ENCODE measurements at places on chromosomes 1 and 21.

- DNase-seq = no peak
Observed at GRCh38 chr1:110102081-110102480, 10.2 kb upstream of the UBL4B start.

GRCh38 chr1:47565092-47565491 is 127.2 kb downstream of the FOXD2 start:
- no peak for DNase-seq

- no peak for DNase-seq
Observed at GRCh38 chr1:91651243-91651642, 150.6 kb downstream of the CDC7 start.

GRCh38 chr21:14284481-14284880 is 68.5 kb downstream of the RBM11 start:
- no peak for DNase-seq

- no peak for DNase-seq
Observed at GRCh38 chr1:22803833-22804232, 93.2 kb downstream of the EPHB2 start.

DNA sequence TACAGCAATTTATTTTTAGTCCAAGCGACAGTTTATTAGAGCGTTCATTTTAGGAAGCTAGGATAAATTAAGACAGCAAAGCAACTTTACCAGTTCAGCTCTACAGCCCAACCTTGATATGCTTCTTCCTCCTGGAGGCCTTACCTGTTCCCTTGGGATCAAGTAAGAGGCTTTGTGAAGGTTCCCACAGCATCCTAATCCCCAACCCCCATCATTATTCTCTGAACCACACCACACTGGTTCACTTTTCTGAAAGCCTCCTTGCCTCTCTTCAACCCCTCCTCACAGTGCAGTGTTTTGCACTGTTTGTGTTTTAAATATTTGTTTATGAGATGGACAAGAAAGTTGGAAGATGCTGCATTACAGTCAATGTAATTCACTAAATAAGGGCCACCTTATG is 126.3 kb upstream of the CXADR start:
- no peak for DNase-seq

DNA sequence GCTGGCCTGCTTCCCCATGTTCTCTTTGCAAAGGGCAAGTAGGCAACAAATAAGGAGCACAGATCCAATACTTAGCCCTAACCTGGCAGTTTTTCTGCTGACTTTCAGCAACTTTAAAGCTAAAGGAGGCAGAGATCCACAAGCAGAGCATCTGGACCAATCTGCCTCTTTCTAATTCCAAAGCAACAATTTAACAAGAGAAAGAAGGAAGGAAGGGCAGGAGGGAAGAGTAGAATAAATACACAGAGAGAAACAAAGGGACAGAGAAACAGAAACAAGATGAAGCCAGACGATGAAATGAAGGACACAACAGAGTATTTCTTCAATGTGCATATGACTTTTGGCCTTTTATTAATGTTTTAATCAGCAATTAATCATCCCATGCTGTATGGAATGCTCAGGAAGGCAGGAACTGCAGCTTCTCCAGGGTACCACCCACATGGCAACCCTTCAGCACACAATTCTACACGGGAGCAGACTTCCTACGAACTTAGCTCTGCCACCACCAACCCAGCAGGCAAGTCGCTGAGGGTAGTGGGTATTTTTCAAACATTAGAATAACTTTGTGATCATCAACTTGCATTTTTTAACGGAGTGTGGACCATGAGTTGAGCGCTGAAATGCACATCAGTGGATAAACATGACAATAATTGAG is 15.3 kb downstream of the CLCC1 start:
- no peak for DNase-seq

DNA sequence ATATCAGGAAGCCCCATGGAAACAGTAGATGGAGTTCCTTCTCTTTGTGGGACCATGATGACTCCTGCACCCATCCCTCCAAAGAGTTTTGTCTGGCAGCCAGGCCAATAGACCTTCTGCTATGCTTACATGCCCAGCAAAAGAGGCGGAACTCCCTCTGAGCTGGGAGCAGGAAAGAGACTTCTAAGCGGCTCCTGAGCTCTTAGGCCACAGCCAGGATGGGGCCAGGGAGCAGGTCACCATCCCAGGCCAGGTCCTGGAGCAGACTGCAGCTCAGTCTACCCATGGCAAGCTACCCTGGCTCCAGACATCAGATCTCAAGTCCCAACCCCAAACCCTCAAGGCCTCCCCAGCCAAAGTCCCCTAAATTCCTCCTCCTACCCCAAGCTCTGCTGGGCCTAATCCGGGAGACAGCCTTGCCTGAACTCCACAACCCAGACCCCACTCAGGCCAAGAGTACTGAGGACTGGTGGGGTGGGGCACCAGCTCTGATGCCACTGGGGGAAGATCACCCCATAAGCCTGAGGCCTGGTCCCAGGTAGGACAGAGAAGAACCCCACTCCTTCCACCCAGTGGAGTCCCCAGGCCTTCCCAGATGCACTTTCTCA is 387.9 kb downstream of the MATN1 start:
- no peak for DNase-seq

GRCh38 chr1:55120538-55120937 is 81.2 kb downstream of the PCSK9 start:
- DNase-seq = no peak

GRCh38 chr1:10866321-10867093 is 70.1 kb upstream of the CASZ1 start:
- DNase-seq = no peak

GRCh38 chr1:56404066-56404465 is 175.3 kb downstream of the PLPP3 start:
- no peak for DNase-seq

DNA sequence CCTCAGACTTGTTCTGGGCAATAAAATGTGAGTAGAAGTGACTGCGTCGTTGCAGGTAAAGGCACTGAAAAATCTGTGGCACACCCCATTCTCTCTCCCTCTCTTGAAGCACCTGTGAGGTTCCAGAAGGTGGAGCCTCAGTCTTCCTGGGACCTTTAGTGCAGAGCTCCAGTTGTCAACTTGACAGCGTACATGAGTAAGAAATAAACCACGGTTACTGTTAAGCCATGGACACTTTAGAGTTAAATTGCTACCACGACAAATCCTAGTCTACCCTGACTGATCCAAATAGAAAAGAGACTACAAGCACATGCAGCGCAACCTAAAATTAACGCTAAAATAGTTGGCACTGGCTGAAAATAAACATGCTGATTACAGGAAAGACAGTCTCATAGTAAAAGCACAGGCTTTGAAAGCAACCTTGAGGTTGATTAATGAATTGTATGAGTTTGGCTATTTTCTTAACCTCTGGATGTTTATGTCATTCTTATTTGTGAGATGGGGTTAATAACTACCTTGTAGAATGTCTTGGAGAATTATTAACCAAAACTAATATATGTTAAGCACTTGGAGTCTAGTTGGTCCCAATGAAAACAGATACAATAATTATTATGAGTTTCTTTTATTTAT is 93.0 kb upstream of the PLPPR4 start:
- DNase-seq = peak; percentile 8

DNA sequence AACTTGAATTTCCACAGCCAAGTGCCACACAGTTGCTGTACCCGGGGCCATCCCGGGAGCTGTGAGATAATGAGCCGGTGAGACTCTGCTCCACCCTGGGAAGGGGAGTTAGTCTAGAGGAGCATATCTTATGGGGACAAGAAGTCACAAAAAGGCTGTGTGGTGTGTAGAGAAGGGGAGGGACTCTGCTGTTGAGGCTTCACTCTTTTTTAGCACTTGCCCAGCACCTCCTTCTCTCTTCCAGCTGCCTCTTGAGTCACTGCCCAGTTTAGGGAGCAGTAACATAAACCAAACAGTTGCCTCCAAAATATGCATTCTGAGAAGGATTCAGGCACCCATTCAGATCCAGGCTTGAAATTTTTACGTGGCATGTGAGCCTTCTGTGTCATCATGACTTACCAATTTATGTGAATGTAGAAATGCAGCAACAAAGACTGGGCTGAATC is 744 bp upstream of the WDR26 start:
- peak; percentile 12 for DNase-seq

DNA sequence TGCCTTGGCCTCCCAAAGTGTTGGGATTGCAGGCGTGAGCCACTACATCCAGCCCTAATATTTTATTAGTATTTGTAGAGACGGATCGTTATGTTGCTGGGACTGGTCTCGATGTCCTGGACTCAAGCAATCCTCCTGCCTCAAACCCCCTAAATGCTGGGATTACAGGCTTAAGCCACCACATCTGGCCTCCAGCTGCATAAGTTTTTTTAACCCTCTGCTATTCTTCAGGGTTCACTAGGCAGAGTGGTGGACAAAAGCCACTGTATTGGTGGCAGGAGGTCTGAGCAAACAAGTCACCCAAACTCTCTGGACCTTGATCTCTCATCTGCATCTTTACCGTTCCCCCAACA is 10.1 kb upstream of the CLIC4 start:
- DNase-seq = no peak

DNA sequence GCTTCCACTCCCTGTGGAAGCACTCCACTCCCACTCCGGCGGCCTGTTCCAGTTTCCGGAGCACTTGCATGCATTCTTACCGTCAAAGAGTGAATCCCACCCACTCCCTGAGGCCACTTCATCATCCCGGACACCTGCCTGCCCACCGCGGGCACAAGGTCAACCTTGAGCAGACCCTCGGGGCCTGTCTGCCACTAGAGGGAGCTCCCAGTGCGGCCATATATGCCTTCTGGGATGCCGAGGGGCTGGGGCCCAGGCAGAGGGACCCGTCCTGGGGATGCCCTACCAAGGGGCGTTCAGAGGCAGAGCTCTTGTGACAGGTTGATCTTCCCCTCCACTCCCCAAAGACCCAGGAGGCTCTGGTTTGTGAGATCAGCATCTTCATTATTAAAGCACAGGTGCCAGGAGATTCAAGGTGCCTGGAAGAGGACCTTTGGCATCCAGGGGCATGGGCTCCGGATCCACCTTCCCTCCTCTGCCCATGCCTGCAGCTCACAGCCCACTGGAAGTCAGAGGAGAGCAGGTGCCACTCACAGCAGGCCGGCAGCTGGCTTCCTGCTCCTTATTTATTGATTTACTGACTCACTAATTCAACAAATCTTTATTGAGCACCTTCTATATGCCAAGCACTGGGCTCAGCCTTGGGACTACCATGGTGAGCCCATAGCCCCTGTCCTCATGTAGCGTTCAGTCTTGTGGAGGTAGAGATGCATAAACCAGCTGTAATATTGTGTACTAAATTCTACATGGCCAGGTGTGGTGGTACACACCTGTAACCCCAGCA is 47.3 kb downstream of the UBIAD1 start:
- DNase-seq = no peak

DNA sequence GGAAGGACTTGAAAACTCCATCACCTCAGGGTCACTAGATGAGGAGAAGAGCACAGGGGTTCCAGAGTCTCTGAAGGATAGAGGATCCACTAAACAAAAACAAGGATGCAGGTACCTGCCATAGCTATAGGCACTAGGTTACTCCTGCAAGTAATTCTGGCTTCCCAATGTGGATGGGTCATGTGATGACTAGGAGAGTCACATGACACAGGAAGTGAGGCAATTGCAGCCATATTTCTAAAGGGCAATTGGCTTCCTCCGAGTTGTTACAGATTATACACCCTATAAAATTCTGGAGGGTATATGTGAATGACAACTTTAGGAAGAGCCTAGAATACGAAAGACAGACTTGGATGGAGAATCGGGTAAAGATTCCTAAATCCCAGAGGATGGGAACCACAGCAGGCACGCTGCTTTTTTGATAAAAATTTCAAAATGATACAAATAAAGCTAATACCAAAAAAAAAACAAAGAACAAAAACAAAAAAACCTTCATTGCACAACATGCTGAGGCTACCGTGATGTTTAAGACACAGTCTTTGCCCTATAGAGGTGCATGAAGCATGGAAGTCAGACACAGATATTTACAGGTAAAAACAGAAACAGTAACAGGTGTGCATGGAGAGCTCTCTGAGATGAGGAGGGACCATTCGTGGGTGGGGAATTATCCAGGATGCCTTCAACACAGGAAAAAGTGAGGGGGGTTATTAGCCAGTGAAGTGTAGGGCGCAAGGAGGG is 10.5 kb downstream of the MTX1 start:
- peak; percentile 92 for DNase-seq

GRCh38 chr1:165397944-165398343 is 41.4 kb upstream of the LMX1A start:
- DNase-seq = no peak

DNA sequence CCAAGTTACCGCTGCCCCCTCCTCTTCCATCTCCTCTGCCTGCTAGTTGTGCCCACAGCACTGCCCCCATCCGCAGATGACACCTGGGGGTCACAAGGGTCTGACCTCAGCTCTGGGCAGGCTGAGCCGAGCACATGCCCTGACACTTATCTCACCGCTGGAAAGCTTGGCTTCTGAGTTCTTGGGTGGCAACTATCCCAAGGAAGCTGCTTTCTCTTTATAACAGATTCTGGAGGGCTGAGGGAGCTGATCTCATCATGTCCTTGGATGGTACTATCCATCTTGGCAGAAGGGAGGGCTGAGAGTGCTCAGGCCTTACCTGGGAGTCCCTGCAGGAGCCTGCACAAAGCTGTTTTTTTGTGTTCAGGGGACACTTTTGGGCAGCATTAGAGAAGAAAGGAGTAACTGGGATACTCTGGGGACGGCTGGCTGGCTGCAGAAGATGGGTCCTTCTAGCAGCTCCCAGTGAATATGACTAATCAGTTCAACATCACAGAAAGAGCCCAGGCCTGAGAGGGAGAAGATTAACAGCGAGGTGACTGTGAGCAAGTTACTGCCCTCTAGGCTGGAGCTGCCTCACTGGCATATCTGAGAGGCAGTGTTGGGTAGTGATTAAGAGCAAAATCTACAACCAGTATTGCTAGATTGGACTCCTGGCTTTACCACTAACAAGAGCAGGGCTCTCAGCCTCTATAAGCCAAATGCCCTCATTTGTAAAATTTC is 71.6 kb downstream of the PLXNA2 start:
- no peak for DNase-seq

GRCh38 chr1:110034040-110034450 is 379 bp upstream of the STRIP1 start:
- no peak for DNase-seq

- DNase-seq = no peak
Observed at GRCh38 chr1:80825067-80825466, 975.7 kb upstream of the ADGRL2 start.

GRCh38 chr1:66335859-66336640 is 197.9 kb upstream of the SGIP1 start:
- no peak for DNase-seq

GRCh38 chr1:97632776-97633175 is 288.1 kb downstream of the DPYD start:
- no peak for DNase-seq

DNA sequence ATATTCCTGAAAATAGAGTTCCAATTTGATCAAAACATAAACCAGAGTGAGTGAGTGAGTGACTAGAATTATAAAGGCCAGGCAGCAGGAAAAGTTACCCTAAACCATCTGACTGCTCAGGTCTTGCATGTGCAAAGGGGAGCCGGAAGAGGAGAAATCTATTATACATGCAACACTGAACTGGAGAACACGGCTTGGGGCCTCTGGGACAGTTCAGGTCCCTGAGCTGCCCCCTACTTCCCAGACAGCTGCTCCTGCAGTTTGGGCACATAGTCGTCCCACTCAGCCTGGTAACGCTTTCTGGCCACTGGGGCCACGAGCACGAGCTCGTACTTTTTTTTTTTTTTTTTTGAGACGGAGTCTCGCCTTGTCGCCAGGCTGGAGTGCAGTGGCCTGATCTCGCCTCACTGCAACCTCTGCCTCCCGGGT is 40.1 kb downstream of the PTPRC start:
- DNase-seq = no peak

- DNase-seq = peak; percentile 30
Observed at GRCh38 chr21:46431884-46432488, 26.7 kb upstream of the DIP2A start.
